NCI-H69 (cell line): ENCODE measurements at places on chromosomes 11 and 22.

DNA sequence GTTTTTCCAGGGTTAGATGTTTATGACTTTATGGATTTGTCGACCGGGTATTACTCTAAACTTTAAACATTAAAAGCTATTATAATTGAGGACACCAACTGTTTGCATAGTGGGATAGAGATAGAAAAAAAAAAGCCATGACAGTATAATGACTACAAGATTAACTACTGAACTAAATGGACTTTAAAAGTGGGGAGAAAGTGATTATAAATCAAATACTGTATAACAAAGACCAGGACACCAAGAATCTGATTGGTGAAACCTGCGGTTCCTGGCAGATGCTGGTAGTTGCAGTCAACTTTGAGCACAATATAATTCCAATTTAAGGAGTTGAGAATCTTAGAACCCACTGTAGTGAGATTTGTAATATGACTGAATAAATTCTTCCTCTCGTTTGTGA lies 2.5 kb downstream of the CRKL start:
- peak; percentile 50 for DNase-seq

DNA sequence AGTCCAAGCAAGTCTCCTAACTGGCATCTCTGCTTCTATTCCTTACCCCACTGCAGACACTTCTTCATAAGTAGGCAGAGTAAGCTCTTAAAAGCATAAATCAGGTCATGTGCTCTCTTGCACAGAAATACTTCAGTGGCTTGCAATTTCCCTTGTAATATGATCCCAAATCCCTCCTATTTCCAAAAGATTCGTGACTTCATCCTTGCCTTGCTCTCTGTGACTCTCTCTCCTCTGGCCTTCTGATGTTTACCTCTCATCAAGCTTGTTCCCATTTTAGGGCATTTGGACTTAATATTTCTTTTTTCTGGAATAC lies 37.4 kb upstream of the NCR3LG1 start:
- peak; percentile 8 for DNase-seq

GRCh38 chr11:125083312-125084056 lies 20.4 kb downstream of the SLC37A2 start:
- no peak for DNase-seq

DNA sequence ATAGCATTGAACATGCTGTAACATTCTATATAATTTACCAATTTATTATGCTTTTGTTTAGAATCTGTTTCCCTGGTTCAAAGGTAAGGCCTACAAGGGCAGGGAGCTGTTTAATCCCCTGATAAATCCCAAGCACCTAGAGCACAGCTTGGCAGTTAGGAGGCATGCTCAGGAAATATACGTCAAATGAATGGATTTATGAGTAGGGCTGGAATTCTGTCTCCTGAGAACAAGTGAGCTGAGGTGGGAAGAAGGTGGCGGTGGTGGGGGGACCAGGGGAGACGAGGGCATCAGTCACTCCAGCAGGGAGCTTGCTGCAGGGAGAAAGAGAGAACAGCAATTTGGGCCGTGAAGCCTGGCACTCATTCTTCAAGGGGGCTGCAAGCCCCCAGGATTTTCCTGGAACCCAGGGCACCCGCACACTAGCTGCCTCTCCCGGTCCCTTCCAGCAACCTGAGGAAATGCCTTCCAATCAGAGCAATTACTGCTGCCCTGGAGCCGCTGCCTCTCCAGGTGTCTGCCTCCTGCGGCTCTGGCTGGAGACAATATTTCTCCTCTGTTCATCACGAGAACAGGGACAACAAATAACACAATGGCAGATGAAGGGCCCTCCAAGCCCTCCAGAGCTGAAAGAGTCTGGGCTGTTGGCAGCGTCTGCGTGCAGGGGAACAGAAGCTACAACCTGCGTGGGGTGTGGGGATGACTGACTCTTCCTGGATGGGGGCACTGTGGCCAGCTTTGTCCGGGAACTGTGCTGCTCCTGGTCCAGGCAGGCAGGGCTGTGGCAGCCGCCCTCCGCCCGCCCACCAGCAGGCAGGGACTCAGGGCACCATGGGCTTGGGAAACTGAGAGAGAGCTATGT lies 233.4 kb downstream of the ST3GAL4 start:
- peak; percentile 80 for DNase-seq

DNA sequence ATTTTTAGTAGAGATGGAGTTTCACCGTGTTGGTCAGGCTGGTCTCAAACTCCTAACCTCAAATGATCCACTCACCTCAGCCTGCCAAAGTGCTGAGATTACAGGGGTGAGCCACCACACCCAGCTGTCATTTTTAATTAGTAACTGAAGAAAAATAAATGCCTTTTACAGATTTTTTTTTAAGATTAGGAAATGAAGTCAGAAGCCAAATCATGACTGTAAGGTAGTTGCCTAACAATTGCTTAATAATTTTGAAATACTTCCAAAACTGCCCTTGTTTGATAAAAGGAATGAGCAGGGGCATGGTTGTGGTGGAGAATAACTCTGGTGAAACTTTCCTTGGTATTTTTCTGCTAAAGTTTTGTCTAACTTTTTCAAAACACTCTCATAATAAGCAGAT lies 98.9 kb upstream of the SLC5A12 start:
- DNase-seq: no peak

DNA sequence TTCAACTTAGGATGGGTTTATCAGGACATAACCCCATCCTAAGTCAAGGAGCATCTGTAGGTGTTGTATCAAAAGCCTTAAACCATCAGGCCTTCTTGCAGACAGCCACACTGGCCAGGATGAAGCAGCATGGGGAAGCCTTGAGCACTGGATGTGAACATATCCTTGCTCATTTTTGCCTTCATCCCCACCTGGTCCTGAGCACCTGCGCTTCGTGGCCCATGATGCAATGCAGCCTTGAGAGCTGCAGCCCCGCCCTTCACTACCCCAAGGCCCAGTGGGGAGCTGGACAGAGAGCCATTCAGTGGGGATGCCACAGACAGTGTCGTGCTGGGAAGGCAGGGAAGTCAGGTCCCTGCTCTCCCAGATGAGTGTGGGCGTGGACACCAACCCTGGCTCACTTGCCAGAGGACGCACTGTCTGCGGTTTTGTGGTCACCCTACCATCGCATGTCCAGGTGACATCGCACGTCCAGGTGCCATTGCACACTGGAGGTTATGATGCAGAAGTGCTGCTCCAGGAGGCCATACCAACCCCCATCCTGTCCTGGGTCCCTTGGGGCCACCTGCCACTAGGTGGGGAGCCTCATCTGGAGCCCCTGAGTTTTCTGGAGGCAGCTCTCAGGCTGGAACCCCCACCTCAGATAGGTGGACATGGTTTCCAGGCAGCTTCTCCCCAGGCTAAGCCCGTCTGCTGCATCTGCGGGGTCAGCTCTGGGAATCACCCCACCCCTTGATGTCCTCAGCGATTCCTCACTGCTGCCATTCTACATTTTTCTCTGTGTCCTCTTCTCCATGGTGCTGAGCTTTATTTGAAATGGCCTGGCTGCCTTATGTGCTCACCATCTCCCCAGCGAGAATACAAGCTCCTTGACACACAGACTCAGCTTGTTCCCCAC lies 14.4 kb downstream of the GNAZ start:
- no peak for DNase-seq

DNA sequence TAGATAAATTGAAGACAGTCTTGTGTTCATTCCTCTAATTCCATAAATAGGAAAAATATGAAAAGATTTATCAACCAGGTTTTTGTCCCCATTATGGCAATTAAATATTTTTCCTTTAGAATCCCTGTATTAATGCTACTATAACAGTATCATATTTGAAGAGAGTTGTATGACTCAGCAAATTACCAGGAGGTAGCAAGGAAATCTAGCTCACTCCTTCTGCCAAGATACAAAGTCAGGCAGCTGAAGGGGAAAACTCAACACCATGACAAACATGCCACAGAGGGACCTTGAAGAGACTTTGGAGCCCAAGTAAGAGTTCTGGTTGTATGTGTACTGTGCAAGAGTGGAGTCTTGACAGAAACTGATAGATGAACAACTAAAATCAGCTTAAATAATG lies 143.3 kb downstream of the GUCY1A2 start:
- no peak for DNase-seq

- no peak for DNase-seq
Measured at GRCh38 chr11:6598555-6598954, 4.9 kb downstream of the RRP8 start.

DNA sequence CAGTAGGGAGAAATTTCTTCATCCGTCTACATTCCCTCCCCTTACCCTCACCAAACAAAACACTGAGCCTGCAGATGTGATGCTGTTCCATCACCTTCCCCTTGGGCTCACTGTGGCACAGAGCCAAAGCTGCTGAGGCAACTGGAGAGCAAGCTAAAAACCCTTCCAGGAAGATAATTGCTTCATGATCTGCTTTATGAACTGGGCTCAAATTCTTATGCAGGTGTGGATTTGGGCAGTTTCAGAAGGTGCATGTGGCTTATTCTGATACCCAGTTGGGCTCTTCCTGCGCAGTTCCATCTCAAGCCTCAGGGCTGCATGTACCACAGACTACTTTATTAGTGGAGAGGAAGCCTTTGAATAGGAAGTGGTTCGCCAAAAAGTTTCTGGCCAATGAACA lies 58.3 kb downstream of the AAMDC start:
- DNase-seq: peak; percentile 80

GRCh38 chr22:31135706-31136105 lies 4.6 kb downstream of the PLA2G3 start:
- no peak for DNase-seq

DNA sequence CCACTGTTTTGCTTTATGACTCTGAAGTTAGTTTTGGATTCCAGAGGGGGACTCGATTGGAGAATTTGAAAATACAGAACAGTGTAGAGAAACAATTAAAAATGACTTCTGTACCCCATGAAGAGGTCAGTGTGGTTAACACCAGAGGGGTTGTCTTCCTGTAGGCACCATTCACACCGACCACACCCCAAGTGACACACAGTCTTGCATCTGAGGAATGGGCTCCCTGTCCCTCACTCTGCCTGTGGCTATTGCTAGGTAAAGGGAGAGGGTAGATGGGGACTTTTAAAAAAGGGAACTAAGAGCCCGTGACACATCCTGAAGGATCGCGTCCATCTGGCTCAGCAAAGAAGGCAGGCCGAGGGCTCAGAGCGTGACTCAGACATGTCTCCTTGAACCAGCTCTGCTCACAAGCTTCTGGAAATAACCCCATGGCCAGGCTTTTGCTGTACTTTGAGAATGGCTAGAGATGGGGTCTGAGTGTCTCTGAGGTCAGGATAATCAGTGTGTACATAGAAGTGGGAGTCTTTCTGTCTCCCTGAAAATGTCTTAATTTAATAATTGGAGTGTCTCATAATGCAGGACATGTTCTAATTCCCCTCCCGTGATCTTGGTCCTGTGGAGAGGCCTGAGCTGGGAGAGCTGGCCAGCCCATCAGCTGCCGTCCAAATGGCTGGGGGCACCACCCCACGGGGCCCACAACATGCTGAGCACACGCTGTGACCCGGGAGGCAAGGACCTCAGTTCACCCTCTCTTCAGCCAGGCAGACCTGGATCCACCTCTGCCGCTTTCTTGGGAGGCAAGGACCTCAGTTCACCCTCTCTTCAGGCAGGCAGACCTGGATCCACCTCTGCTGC lies 39.3 kb downstream of the SGSM1 start:
- DNase-seq: no peak

- DNase-seq: no peak
Measured at GRCh38 chr22:46349238-46349637, 13.7 kb downstream of the TRMU start.

DNA sequence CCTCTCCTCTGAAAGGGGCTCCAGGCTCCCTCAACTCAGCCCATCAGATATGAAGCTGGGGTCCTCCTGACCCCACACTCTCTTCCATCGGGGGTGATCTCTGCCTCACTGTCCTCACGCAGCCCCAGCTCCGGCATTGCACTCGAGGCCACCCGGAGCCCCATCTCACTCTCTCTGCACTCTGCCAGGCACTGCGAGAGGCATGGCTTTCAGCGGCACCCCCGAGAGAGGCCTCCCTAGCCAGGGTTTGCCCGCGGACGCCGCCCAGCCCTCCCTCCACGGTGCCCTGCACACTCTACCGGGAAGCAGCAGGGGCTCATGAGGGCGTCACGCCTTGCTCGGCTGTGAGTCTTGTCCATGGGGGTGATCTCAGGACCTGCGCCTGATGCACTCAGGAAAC lies 436.2 kb downstream of the BRD1 start:
- DNase-seq: no peak

DNA sequence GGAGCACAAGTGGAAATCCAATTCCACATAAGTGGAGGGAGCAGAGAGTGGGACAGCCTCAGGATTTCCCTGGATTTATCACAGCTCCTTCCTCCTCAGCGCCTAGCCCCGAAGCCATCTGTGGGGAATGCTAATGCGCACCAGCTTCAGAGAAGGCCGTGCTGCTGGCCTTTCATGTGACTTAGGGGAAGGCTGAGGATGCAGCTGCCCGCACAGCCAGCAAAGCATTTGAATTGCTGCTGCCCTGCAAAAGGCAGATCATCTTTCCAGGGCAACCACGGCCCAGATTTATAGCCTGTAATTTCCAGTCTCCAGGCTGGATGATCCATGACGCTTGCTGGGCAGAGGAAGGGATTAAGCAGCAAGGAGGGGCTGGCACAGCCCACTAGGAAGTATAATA lies 29.9 kb downstream of the SYN3 start:
- peak; percentile 89 for DNase-seq

- no peak for DNase-seq
Measured at GRCh38 chr11:128524172-128524571, 63.2 kb downstream of the ETS1 start.

DNA sequence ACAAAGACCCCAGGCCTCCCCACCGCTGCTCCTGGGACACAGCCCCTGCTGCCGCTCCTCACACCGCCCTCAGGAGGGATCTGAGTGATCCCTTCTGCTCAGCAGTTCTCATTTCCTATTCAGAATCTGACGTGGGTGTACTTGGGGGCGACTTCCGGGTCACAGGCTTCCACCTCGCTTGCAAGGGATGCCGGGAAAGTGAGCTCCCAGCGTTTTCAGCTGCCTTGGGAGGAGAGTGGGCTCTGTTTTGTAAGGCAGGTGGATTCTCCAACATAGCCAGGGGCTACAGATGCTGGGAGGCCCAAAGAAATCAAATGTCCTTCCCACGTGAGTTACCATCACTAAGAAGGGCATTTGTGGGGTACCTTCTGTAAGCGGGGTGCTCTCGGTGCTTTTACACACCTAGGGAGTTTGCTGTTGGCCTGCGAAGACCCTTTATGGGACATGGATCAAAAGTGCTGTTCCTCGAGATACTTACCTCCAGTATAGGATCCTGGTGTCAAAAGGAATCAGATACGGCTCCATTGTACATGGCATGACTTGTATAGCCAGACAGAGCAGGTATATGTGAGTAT lies 9.7 kb upstream of the LRRC10B start:
- DNase-seq: no peak

- DNase-seq: no peak
Measured at GRCh38 chr22:45321827-45322226, 12.1 kb downstream of the FAM118A start.

GRCh38 chr11:118544647-118545010 lies 13.6 kb downstream of the TMEM25 start:
- DNase-seq: no peak

GRCh38 chr11:10693509-10694081 lies at the start of gene IRAG1:
IRAG1 (minus strand) TSS chr11:10693755; CDS start chr11:10693602, 153 bp downstream.
- DNase-seq: no peak

DNA sequence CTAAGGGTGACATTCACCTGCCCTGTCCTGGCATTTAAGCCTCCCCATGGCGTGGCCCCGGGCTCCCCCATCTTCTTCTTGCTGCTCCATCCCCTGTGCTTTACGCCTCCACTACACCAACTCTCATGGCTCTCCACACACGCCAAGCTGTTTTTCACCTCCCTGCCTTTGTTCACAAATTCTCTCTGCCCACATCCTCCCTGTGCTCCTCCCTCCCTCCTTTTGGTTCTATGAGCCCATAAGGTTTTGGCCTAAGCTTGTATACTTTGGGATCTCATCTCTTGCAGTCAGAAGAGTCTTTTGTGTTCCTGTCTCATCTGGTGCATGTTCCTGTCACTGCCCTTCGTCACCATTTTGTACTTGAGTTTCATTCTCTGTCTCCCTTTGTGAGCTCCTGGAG lies 4.6 kb upstream of the DNAL4 start:
- DNase-seq: no peak
